Osteoblast (primary cell): ENCODE measurements at places on chromosomes 5 and 9.

GRCh38 chr9:8366161-8366926 is 566.8 kb upstream of the DMAC1 start:
- peak; percentile 0 for DNase-seq

DNA sequence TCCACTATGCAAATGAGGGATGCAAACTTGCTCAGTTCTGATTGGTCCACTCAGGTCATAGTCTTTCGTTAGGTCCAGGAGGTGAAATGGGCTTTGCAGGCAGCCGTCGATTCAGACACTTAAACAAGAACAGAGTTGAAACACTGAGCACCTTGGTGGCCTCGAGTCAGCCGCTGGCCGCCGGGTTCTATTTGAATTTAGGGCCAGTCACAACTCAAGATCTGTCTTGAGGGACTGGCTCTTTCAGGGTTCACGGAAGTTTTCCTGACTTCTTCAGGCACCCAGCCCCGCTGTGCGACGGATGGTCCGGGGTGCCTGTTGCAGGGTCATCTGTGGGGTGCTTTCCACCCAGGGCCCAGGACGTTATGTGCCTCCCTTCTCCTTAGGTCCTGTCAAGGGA is 412.8 kb upstream of the IRX4 start:
- no peak for DNase-seq

DNA sequence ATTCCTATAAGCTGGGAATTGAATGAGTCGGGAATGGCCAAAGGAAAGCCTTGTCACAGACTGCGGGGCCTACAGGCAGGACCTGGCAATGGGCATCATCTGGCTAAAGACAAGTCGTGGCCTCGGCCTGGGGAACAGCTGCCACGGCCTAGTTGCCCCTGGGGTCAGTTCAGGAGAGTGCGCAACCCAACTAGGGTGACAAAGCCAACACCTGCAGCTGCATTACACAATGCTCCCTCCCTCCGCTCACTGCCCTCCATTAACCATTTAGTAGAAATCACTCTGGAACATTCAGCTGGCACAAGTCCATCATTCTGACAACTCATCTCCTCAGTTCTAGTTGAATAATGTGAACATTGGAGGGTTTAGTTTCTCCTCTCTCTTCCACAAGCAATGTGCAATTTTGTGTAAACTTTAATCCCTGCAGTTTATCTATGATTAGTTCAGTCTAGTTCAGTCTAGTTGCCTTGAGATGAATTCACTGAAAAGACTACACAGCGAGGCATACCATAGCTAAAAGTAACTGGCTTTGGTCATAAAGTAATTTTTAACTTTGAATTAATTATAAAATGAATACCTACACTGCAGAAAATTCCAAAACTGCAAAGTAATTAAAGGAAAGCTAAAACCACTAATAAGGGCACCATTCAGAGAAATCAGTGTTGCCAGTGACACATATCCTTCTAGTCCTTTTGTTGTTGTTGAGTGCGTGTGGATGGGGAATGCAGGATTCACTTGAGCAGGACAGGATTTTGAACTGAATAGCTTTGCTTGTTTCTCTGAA is 5.1 kb downstream of the GLDC start:
- no peak for DNase-seq

- no peak for DNase-seq
Measured at GRCh38 chr5:64514612-64515011, 8.8 kb downstream of the RGS7BP start.

GRCh38 chr5:56060276-56061110 is 65.7 kb upstream of the IL6ST start:
- DNase-seq = no peak
